ENCODE measurements at places on chromosomes 16 and 17. TPM values are rescaled to one million over a fixed set of nuclear protein-coding genes. Genes with fewer than 3 reads are reported as not detected.

GRCh38 chr17:9924735-9925191, 19.7 kb upstream of the RCVRN start:
- peak; percentile 92 for DNase-seq

DNA sequence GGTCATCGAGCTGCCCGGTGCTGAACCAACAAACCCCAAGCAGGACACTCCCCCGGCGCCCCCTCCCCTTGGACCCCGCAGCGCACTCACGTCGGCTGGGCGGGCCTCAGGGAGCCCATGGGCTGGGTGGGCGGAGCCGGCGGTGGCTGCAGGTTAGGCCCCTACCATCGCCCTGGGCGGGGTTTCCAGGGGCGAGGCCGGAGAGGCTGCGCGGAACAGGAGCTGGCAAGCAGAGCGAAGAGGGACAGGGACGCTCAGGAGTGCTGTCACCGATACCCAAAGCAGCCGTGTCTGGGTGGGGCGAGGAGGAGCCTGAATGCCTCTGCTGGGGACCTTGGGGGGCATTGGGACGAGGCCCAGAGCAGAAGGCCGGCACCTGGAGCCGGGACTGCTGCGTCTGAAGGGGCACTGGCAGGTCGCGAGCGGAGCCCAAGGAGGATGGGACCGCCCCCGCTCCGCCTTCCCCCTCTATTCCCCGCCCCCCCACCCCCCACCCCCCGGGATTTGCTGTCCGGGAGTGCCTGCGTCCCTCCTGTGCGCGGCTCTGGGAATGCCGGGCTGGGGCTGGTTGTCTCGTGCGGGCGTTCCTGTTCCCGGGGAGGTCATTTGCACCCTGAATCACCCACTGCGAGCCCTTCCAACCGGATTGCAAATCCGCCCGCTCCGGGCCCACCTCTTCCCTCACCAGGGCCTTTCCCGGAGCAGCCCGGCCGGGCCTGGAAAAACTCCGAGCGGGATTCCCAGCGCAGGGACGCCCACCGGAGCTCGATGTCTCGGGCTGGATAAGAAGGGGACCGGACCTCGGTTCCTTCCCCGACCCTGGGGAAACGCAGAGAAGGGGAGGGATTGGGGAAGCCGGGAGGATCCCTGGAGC, 902 bp downstream of the ARHGAP27 start:
- DNase-seq, result no peak

- DNase-seq, result no peak
These were observed 25.0 kb downstream of the FBXL20 start for GRCh38 chr17:39376434-39376833.

- no peak for DNase-seq
These were observed 39.5 kb downstream of the CYB5B start for GRCh38 chr16:69463876-69464275.

- DNase-seq, result no peak
These were observed 61.8 kb downstream of the XYLT1 start for GRCh38 chr16:17408955-17409441.

GRCh38 chr16:66274335-66275110, 92.0 kb upstream of the CDH5 start:
- no peak for DNase-seq

DNA sequence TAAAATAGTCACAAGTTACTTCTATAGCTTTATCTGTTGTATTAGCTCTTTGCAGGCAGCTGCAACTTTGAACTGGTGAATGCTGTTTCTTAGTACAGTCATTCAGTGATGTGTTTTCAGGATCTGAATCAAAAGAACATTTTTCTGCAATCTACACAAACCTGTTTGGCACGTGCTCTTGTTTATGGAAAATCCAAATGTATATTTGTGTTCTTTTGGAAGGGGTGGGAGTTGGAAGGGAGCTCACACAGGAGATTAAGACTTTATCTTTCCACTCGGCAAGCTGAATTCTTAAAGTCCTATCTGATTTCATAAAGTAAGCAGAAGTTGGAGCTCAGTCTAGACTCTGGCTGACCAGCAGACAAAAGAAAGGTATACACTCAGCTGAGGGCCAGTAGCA, 300.2 kb downstream of the MAP2K6 start:
- no peak for DNase-seq

DNA sequence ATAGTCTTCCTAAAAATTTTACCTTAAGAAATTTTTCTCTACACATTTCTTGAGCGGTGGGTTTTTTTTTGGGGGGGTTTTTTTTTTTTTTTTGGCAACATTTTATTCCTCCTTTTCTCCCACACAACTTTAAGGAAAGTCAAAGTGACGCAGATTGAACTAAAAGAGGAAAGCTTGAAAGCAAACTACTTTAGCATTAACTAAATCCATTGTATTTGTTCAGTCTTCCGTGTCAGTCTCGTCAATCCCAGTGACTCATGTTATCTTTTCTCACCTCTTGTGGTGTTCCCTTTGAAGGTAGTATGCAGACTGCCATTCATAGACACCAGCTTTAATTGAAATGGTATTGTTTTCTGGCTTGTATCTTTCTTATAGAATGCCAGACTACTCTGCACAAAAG, 39.3 kb downstream of the TADA2A start:
- DNase-seq, result no peak

- DNase-seq, result no peak
These were observed 250.4 kb upstream of the N4BP1 start for GRCh38 chr16:48860341-48860740.

DNA sequence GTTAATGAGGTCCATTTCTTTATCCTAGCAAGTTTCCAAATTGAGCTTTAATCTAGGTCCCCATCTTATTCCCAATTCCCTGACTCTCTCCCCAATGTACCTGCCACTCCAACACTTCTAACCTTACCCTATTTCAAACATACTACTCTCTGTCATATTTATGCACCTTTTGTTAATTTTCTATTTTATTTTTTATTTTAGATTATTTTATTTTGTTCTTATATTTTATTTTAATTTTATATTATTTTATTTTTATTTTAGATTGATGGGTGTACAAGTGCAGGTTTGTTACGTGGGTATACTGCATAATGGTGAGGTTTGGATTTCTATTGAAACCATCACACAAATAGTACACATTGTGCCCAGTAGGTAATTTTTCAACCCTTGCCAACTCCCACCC, 333.9 kb upstream of the ERCC4 start:
- no peak for DNase-seq

DNA sequence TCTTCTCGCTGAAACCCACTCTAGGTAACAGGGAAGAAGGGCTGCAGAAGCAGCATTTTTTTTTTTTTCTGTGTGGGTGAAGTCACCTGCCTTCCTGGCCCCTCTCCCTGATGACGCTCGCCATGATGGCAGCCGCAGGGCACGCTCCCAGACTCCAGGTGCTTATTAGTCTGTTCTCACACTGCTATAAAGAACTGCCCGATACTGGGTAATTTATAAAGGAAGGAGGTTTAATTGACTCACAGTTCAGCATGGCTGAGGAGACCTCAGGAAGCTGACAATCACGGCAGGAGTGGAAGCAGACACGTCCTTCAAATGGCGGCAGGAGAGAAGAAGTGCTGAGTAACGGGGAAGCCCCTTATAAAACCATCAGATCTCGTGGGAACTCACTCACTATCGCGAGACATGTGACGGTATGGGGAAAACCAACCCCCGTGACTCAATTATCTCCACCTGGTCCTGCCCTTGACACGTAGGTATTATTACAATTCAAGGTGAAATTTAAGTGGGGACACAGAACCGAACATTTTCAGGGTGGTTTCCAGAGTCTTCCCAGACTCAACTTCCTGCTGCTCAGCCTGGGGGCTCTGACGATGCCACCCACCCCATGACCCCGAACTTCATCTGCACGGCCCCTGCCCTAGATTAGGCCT, 34.9 kb upstream of the NLRP1 start:
- DNase-seq, result no peak

GRCh38 chr17:40553694-40554534, 11.4 kb downstream of the CCR7 start:
- DNase-seq, result no peak

DNA sequence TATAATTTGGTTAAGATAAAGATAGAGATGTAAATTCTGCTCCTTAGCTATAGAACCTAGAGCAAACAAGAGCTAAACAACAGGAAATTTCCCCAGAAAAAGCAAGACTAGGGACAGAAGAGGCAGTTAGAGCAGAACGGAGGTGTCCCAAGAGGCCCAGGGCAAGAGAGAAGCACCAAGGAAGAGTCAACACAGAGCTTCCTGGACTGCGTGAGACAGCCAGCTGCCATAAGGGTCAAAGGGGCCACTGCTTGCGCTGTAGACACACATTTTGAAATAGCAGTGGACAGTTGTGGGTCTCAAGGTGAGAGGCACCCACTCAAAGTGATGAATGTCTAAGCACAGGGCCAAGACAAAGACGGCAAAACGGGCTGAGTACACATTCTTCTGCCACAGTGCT, 156.6 kb downstream of the PARN start:
- no peak for DNase-seq

Gene HERPUD1
- polyA plus RNA-seq, result 117 TPM

Gene GINS3
- polyA plus RNA-seq, result 15.0 TPM

Gene SPSB3
- polyA plus RNA-seq, result 32.8 TPM

Gene CTRB2
- polyA plus RNA-seq, result not detected

Gene KRTAP17-1
- not detected for polyA plus RNA-seq

Gene EFCAB5
- polyA plus RNA-seq, result 2.8 TPM

All from left kidney (tissue), 8 donors.